ENCODE measurements at places on chromosomes 6 and 20.

- DNase-seq: no peak
These were observed 4.9 kb upstream of the RPL10A start for GRCh38 chr6:35463292-35463691.

DNA sequence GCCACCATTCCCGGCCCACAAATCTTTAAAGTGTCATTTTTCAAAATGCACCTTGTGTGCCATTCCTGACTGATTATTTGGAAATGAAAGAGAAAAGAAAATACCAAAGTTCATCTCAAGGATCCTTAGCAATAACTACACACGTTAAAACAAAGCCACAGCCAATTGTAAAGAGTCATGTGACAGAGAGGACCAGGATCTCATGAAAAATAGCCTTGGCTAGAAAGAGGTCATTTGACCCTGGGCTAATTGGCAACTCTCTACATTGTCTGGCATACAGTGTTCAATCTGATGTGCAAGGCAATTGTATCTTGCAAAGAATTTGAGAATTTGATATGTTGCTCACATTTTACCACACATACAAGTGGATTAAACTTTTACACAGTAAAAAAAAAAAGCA lies 31.6 kb upstream of the HLA-G start:
- no peak for DNase-seq

DNA sequence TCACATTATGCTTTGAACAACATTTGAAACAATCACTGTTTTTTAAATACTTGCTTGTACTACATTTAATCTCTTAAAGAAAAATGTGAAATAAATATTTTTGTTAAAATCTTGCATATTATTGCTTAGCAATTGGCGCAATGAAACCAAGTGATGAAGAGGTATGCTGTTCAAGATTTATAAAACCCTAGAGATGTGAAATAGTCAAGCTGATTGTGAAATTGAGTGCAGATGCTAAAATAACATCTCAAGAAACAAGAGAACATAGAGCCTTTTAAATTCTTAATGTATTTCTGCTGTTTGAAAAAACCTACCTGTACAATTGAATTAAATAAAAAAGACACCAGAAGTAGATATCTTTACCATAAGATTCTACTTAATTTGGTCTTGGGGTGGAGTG lies 179.2 kb upstream of the MCHR2 start:
- no peak for DNase-seq

DNA sequence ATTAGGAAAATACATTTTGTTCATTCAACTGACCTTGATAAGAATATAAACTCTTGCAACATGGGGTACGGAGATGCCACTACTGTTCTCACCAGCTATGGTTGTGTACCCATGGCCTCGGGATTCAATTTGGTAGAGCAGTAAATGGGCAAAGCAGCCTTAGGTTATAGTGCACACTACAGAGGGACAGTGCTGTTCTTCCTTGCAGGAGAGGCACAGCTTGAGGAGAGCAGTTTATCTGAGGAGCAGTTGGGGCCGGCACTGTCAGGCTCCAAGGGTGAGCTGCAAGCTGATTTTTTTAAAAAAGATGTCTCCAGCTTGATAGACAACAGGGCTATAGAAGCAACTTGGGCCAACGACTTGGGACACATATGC lies 82.4 kb downstream of the SLC35B3 start:
- no peak for DNase-seq

- no peak for DNase-seq
These were observed 247.6 kb upstream of the TSHZ2 start for GRCh38 chr20:52724541-52724940.

GRCh38 chr6:43983632-43984031 lies 143.6 kb downstream of the MRPL14 start:
- no peak for DNase-seq

DNA sequence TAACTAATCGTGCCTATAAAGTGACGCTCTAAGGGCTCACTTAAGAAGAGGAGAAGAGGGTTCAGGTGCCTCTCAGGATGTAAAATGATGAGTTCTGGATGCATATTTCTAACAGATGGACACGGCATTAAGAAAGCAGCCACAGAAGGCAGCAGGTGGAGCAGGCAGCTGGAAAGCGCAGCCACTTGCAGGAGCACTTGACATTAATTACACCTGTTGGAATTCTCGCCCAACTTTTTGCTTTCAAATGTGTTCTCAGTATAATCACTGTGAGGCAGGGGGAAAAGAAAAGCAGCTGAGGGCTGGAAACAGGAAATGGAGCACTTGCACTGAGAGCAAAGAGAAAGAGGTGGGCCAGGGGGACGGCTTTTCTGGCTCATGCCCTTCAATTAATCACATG lies 164.2 kb downstream of the NKAIN2 start:
- no peak for DNase-seq

DNA sequence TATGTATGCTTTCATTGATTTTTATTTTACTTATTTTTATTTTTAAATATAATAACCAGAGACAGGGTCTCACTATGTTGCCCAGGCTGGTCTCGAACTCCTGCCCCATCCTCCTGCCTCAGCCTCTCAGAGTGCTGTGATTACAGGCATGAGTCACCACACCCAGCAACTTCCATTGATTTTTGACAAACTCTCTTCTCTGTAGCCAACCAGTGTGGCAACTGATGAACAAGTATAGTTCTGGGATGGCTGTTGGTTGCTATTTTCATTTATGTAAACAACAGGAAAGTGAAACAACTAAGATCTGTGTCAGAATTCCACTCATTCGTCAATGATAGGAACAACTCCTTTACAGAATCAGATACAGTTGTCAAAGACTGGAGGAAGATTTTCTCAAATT lies 356.7 kb upstream of the JARID2 start:
- no peak for DNase-seq

DNA sequence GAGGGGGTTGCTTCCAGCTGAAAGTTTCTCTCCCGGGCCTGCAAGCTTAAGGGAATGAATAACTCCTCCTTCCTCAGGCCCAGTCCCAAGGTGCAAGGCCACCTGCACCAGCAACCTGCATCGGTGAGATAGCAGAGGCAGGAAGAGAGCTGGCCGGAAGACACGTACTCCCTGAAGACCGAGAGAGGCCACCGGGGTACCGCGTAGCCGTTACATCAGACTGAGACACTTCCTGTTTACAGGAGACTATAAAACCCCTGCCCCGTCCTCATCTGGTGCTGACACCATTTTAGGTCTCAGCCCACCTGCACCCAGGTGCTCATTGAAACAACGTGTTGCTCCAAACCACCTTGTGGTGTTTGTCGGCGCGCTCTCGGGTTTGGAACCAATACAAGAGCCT lies 60.5 kb upstream of the PRND start:
- DNase-seq: no peak

DNA sequence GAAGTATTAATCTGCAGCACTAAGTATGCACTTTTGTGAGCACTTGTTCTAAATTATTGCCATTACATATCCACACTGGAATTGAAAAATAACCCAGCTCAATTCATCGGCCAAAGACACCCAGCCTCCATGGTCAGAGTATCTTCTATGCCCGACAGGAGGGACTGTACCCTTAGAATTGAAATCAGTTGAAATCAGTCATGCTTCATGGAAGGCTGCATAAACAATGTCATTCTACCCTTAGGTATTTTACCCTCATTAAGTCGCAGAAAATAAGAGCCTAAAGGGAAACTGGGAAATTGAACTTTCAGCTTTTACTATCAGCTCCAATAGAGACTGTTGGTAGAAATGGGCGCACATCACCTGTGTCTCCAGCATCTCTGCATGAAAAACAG lies 2.9 kb upstream of the RAMACL start:
- no peak for DNase-seq

- DNase-seq: no peak
These were observed 279.5 kb upstream of the RNF217 start for GRCh38 chr6:124682751-124683150.

DNA sequence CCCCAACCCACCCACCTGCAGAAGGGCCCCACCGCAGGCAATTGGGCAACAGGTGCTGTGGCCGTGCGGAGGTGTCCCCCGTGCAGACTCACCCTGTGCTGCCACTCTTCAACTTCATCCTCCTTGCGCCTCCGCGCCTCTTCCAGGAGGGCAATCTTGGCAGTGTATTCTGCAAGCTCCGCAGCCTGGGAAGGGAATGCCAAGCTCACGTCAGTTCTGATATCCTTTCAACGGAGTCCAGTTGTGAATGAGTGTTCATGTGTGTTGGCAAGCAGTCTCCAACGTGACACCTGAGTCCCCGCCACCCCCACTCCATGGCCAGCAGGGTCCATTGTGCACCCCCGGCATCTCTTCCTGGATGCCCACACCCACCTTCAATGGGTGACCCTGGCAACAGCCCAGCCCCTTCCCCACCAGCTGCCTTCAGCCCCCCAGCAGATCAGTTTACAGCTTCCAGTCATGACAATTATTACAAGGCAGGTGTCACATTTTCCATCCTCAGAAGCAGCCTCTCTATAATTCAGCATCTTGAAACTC lies 49.9 kb downstream of the EZR start:
- DNase-seq: no peak

DNA sequence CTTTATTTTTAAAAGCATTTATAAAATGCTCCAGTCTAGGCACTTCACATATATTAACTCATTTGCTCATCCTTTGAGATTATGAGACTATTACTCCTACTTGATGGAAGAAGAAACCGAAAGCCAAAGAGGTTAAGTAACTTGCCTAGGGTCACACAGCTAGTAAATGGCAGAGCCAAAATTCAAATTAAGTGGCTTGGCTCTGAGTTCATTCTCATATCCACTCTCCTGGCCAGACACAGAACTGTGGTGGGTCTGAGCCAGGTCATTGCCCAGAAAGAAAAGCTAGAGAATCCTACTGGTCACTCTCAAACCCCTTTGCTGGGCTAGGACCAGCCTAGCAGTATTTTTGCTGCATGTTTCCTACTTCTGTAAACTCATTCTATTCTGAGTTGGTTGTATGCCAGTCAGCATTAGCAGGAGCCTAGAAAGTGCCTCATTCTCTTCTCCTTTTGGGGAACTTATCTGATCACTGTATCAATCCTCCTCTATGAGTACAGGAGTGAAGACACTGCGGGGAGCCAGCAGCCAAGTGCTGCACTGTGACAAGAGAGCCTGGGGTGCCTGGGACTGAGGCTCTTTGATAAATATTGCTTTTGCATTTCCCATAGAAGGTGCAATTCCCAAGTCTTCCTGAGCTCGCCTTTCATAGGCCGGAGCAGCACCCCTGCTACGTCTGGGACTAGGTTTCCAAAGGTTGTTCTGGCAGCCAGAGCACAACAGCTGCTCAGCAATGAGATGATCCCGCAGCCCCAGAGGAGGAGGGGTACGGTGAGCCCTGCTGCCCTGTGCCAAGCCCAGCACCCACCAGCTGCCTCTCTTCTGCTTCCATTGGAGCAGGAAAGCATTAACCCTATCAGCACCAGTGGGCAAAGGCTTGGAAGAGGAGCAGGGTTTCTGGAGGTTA lies 728.3 kb downstream of the MAFB start:
- no peak for DNase-seq

GRCh38 chr6:119542037-119542436 lies 192.5 kb upstream of the MAN1A1 start:
- DNase-seq: no peak

- DNase-seq: no peak
These were observed 116.7 kb upstream of the FRMD1 start for GRCh38 chr6:168195712-168196111.

- no peak for DNase-seq
These were observed 60.7 kb upstream of the LAMA2 start for GRCh38 chr6:128822271-128822670.

DNA sequence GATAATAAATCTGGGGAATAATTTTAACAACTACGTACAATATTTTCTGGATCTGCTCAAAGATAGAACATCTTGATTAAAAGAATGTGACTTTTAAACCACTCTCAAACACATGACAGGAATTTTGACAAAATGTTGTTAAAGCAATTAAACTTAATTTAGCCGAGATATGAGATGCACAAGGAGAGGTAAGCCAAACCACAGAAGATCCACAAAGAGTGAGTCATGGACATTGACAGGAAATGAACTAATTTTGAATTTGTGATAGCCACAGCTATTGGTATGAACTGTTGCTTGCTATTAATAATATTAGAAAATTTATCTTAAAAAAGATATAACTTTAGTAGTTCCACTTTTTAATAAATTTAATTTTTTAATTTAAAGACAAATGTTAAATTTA lies 27.8 kb upstream of the VGLL2 start:
- DNase-seq: no peak

- DNase-seq: no peak
These were observed 183.0 kb upstream of the QKI start for GRCh38 chr6:163231356-163232014.

DNA sequence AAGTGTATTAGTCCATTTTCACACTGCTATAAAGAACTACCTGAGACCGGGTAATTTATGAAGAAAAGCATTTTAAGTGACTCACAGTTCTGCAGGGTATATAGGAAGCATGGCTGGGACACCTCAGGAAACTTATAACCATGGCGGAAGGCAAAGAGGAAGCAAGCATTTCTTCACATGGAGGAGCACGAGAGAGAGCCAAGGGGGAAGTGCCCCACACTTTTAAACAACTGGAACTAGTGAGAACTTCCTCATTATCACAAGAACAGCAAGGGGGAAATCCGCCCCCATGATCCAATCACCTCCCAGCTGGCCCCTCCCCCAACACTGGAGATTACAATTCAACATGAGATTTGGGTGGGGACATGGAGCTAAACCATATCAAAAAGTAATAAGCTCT lies 28.3 kb upstream of the B3GAT2 start:
- DNase-seq: no peak

- DNase-seq: no peak
These were observed 66.9 kb downstream of the FAXC start for GRCh38 chr6:99282479-99283062.

- peak; percentile 93 for DNase-seq
These were observed at the start of gene ACSS2 for GRCh38 chr20:34876406-34877282. ACSS2 (plus strand) TSS chr20:34876612; CDS start chr20:34876646, 34 bp downstream.

DNA sequence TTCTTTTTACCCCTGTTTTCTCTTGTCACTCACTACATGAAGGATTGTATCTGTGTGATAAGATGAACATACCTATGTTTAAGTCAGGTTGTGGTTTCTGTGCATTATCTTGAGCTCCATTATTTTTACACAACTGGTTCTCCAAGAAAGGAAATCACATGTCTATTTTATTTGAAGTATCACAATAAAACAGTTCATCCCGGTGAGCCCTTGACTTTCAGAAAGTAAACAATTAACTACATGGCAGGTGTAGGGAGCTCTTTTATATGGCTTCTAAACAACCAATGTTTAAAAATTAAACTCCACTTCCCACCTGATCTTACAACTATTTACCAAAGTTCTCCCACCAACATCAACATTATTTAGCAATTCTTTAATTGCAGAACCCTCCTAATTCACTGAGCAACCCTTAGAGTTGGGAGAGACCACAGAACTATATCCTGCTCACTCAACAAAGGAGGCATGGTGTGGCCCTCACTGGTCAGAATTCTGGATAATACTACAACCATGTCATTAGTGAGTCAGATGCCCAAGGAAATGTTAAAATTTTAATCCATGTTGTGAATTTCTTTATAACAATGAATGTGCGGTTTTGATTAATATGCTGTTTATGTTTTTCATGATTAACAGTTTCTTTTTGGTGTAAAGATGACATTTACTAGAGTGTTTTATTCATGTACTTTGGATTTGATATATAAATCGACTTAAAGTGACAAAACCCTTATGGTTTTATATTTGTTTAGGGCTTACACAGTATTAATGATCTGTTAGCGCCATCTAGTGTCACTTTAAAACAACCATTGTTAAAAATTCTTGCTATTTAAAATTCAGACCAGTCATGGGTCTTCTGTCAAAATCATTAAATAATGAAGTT lies 50.0 kb upstream of the SCGN start:
- DNase-seq: no peak

Measured in stimulated activated naive CD4-positive, alpha-beta T cell treated with Interleukin-2 at 50 U/mL for 16 hours (primary cell).